ENCODE measurements at places on chromosomes 5 and 9.

GRCh38 chr5:173290477-173291131 is 37.6 kb downstream of the STC2 start:
- no peak for DNase-seq

DNA sequence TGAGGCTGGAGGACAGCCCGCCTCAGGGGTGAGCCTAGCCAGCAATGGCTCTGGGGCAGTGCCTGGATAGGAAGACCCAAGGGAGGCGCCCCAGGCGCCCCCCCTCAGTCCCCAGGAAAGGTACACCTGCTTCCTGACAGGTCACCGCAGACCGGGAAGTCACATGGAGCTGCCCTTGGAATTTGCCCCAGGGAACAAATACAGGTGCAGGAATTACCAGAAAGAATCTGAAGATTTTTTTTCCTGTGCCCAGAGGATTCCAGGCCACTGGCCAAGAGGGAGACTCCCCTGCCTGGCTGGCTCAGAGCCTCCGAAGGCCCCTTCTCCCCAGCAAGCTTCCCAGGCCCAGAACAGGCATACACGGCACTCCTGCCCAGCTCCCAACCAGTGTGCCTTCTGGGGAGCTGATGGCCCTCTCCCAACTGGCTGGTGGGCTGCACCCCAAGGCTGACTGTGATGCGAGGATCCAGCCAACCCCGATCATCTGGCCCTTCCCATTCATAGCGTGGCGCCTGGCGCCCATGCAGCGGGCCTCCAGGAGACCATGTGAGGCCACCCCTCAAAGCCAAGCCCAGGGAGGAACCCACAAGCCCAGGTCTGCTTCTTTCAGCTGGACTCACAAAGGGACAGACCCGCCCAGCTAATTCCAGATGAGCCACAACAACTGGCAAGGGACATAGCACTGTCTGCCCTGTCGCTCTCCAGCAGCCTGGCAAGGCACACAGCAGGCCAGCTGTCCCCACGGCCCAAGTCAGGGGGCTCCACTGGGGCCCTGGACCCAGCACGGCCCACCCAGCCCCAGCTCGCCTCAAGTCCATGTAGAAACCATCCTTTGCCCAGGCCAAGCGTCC is 2.3 kb downstream of the TPRN start:
- no peak for DNase-seq

GRCh38 chr5:177310757-177311391 is 824 bp downstream of the MXD3 start:
- no peak for DNase-seq

DNA sequence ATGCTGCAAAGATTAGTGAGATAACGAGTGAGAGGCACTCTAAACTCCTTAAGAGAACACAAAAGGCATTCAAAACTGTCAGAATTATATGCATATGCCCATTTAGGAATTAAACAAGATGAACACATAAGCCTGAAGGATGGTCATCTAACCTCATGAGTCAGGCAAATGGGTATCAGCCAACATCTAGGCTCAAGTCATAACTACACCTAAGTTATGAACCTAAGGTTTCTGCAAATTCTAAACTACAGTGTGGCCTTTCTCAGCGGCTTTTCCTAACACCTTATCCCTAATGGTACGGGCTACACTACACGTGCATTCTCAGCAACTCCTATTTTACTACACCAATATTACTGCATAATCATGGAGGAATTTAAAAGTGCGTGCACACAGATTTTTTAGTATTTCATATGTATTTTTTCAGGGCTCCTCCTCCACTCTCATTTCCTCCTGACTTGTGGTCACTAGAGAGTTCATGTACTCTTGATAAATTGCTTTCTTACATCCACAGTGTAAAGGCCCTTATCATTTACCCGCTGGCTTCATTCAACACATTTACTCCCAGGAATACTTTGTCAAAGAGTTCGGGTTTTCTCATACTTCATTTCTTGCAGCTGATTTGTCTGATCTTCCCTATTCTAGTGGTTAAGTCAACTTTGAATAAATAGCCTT is 316.5 kb downstream of the BNC2 start:
- no peak for DNase-seq

DNA sequence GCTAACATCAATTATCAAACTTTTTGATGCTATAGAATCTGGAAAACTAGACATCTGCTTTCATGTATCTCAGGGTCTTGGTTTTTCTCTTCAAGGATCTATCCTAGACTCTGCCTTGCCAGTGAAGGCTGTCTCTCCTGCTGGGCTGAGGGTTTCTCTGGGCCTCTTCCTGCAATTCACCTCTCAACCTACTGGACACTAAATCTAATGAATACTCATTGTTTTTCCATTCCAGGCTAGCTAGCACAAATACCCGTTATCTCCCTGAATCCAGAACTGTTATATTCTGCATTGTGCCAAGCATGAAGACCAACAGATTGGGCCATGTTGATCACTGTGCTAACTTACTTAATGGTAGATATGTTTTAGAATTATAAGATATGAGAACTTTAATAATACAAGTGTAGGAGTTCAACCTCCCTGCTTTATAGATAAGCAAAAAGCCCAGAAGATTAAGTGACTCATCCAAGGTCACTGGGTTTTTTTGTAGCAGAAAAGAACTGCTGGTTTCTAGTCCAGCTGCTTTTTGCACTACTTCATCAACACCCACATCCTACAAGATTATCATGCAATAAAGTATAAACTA is 56.5 kb upstream of the RNF38 start:
- peak; percentile 36 for DNase-seq

DNA sequence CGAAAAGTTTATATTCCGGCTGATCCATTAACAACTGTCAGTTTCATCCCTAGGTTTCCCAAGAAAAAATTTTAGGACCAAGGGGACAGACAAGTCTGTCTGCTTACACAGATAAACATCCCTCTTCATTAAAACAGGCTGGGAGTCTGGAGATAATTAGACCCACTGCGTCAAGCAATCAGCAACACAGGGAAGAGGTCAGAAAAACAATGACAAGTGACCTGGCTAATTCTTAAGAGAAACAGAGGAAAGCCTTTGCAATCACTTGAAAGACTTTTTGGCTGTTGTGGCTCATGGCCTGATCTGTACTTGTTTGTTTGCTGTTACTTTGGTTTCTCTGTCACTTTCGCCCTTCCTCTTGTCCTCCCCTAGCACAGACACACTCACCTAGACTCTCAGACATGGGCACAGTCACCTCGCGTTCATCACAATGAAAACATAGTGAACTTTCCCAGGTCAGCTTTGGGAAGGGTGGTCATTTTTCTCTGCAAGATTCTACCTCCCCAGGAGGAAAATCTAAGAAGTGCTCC is 2.9 kb upstream of the CCDC192 start:
- no peak for DNase-seq

DNA sequence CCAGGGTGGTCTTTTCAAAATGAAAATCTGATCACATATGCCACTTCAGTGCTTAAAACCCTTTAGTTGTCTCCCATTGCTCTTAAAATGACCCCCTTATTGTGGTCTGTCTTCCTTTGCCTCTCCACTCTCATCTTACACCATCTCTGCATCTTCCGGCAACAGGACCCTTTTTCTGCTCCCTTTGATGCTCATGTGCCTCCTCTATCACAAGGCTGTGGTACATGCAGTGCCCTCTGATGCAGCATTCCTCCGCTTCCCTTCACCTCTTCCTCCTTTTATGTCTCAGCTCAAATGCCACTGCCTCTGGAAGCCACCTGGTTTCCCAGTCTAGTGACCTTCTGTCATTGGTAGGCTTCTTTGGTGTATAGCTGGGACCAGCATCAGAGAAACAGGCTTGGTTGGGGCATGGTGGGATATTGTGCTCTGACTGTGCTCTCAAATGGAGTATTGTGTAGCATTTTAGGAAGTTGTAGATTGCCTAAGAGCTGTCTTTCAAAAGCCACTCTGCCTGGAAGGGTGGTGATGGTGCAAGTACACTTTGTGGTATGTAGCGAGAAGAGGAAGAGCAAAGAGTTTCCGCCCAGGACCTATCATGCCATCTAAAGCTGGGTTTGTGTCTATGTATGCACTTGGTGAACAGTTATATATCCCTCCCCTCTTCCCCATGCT is 28.1 kb downstream of the ARHGAP26 start:
- DNase-seq = no peak

DNA sequence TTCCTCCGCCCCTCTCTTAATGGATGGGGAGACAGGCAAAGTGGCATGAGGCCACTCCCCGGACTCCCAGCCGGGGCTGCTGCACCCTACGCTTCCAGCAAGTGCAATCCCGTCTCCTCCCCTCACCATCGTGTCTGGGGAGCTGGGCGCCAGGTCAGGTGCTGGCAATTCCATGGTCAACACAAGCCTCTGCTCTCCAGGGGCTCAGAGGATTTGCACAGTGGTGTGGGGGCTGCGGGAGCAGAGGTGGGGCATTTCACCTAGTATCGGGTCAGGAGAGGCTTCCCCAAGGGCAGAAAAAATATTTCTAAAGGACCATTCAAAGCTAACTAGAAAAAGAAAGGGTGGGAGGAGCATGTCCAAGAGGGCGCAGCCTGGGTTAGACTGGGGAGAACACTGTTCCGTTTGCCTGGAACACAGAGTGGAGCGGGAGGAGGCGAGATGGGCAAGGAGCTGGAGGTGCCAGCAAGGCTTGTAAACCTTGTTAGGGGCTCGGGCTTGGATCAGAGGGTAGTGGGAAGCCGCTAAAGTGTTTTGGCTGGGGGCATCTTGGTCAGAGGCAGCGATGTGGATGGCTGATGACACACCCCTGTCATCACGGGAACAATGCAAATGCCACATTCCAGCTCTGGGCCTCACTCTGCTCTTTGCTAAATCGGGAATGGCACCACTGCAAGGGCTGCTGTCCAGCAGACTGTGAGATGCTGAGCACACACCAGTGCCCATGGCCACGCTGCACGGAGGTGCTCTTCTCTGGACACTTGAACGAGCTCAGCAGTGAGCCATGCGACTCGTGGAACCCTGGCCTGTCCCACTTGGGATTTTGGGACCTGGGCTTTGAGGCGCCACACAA is 191.7 kb downstream of the CDK5RAP2 start:
- DNase-seq = no peak

Data from fibroblast of lung (primary cell).